ENCODE measurements at places on chromosomes 5 and 9. TPM values are rescaled to one million over a fixed set of nuclear protein-coding genes. Genes with fewer than 3 reads are reported as not detected.

TRIM14 gene
- 15.1 TPM for total RNA-seq

SLC45A2 gene
- total RNA-seq: 2.0 TPM

SAXO1 gene
- not detected for total RNA-seq

EXOSC2 gene
- total RNA-seq: 33.9 TPM

P4HA2 gene
- 264 TPM for total RNA-seq

DNA sequence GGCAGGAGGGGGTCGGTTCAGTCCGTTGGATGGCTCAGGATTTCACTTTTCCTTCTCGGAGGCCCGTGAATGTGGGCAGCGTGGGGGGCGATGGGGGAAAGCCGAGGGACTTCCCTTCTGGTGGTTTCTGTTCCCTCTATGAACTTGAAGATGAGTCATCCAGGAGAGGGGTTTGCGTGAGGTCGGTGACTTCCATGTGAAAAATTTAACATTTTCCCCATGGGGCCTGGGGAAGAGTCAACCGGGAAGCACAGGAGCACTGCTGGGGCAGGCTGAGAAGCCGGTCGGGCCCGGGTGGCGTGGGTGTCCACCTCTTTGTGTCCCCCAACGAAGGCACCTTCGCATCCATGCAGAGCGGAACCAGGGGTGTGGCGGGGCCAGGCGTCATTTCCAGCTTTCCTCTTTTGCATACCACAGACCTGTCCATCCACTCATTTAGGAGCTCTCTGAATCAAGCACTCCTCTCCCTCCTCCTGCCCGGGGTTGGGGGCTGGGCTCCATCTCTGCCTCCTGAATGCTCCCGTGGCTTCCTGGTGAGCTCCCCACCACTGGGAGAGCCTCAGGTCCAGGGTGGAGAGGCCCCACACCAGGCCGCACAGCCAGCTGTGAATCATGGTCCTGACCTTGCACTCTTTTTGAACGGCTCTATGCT lies 68.4 kb downstream of the ANKRD33B start:
- peak; percentile 71 for DNase-seq

DNA sequence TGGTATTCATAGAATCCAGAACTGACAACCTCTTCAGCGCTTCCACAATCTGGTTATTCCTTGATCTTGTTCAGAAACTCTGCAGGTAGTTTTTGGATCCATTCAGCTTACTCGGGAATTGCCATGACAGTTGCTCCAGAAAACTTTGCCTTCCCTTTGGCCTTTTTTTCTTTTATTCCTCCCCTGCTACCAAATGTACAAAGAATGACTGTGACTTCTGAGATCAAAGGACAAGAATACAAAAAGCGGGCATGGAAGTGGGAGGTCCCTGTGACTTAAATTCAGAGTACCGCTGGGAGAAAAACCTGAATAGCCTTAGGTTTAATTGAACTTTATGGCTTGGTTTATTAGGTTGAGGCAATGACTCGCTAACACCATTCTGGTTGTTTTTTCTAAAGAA lies 59.5 kb downstream of the ADGRV1 start:
- DNase-seq: no peak

GRCh38 chr5:9373571-9373970 lies 172.3 kb downstream of the SEMA5A start:
- no peak for DNase-seq

GRCh38 chr5:142701673-142702311 lies 15.9 kb upstream of the FGF1 start:
- no peak for DNase-seq

- DNase-seq: no peak
These were observed 66.1 kb downstream of the GADD45G start for GRCh38 chr9:89670801-89671434.

- DNase-seq: no peak
These were observed 608 bp downstream of the ELOVL7 start for GRCh38 chr5:60843386-60843935.

DNA sequence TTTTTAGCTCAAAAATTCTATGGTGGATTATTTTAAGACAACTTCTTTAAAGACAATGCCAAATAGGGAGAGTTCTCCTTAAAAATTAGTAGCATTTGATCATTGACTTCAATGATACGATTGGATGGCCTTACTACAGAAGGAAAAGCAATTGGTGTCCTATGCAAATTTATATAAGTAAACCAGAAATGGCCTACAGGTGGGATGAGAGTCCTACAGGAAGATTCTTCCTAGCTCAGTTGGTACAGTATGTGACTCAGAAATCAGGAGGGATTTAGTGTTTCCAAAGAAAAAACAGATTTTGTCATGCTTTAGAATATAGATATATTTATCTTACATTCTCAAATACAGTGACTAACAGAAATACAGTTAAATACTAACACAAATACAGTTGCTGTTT lies 6.5 kb downstream of the ANKRA2 start:
- no peak for DNase-seq
